Cerebellar nuclear complex (tissue), 1 donor: ENCODE measurements at places on chromosomes 4 and X.

DNA sequence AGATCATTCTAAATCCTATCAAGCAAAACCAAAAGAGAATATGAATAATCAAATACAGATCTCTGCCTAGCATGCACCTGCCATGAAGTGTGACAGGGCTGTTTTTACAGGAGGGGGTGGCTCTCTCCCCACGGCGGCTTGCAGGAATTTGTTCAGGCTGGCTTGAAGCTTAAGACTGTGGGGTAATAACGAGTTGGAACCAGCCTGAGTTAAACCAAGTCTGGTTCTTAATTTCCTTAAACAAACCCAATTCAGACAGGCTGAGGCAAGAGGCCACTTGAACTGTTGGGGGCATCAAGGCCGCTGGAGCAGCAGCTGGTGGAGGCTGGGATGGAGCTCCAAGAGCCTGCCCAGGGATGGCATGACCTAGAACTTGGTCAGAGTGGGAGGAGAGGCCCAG lies 45.1 kb upstream of the LGI2 start:
- DNase-seq = no peak

DNA sequence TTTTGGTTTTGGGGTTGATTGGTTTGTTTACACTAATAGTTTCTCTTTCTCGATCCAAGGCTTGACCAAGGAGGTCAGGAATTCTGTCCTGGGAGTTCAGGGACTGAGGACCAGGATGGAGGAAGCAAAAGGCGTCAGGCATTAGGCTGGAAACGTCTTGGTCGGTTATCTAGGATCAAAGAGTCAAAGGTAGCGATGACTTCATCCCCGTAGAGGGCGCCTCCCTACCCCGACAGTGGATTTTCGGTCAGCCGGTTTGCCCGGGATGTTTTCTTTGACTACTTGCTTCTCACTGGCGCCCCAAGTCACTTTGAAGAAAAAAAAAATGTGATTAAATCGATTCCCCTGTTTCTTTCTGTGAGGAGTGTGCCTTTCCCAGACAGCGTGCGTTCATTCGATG lies 980 bp upstream of the FHDC1 start:
- no peak for DNase-seq

DNA sequence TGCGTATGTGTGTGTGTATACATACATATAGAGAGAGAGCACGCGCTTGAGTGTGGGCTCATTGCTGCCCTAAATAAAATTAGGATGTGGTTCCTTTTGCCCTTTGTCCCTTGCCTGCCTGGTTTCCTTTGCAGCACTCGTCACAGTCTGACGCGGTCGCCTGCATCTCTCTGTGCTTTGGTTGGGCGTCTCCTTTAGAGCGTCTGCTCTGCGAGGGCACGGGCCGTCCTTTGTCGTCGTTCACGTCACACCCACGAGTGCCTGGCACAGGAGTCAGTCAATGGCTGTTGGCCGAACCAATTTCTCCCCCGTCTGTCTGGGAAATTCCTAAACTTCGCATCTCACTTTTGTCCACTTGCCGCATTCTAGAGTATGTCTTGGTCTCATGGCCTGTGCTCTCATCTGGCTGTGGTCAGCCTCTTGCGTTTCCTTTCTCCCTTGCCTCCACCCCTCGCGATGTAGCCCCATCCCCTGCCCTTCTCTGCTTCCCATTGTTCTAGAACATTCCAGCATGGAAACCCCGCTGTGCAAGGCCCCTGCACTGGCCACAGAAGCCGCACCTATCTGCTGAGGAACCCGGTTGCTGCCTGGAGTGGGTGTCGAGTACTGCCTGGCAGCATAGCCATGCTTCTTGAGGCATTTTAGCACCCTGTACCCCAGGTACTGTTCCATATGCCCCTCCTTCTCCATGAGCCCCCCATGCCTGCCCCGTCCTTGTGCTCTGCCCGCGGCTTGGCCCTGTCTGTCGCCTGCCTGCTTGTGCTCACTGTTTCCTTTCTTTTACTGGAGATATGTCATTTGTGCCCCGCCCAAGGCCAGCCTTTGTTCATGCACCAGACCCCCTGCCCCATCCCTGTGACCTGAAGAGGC lies 8.0 kb downstream of the MAEA start:
- no peak for DNase-seq

GRCh38 chr4:165692082-165692481 lies 181.0 kb upstream of the TLL1 start:
- DNase-seq = no peak

- DNase-seq = no peak
Measured at GRCh38 chr4:23114538-23114937, 421.8 kb downstream of the GBA3 start.

DNA sequence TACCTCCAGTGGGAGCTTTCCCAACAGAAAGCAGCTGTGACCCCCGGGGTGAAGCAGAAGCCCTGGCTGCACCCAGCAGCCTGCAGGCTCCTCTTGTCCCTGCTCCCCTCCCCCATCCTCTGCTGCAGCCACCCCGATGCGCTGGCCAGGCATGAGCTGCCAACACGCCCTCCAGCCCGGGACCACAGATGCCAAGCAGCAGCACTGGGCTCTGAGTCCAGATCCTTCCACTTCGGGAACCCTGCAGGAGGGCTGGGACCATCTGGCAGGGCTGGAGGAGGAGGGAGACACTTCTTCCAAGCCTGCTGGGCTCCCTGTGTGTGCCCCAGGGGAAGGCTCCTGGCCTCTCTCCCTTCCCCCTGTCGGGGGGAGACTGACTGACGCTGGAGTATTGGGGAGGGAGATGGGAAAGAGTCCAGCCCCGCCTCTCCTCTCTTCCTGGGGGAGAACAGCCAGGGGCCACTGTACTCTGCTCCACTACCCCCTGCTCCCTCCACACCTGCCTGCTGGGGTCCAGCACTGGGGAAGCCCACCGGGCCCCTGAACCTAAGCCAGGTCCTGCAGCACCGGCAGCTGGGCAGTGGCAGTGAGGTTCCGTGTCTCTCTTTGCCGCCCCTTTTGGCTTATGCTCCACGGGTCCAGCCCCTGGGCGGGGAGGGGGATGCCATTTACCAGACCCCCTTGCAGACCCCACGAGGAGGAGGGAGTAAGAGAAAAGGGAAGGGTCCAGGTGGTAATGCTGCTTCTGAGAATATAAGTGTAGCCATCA lies 55.7 kb downstream of the PPP2R2C start:
- peak; percentile 49 for DNase-seq

DNA sequence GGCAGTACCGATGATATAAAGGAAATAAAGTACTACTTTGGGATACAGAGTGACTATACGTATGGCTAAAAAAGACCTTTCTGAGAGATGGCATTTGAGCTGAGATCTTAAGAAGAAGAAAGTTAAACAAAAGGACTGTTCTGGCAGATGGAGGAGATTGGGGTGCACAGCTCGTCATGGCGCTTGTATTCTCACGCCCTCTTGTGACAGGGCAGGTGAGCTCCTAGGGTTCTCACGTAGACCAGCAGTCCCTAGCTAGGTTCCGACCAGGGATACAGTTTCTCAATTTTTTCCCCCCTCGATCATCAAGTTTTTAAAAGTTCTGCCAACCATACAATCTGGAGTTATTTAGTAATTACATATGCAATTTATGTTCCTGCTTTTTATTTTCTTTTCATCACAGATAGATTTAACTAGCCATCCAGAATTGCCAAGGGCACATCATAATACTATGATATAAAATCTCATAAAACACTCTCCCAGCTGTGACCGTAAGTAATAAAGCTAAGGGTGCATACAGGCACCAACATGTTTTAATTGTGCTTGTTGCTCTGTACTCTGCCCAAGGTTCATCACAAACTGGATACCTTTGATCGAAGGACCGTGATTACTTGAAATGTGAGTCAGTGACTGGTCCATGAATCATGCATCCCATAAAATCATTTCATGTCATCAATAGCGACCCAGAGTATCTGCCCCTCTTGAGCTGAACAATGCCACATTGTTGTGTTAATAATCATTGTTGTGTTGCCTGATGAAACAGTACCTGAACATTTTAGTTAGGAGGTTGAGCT lies 69.4 kb upstream of the ZNF518B start:
- DNase-seq = no peak

- no peak for DNase-seq
Measured at GRCh38 chr4:71711044-71711984, 72.6 kb downstream of the GC start.

DNA sequence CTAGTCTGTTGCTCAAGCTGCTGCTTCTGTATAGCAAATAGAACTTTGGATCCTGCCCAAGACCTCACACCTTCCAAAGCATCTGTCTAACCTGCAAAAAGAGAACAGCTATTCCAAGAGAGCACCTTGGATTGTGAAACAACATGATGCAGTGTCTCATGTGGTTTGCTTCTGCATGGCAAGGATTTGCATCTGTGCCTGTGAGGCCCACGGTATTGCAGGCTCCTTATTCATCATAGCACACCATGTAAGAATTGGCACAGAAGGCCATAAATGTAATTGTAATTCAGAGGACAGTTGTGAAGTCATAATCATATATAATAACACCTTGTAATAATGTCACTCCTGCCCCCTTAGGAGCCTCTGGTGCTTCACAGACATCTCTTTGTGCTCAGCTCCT lies 147.1 kb downstream of the ZNF674 start:
- no peak for DNase-seq

DNA sequence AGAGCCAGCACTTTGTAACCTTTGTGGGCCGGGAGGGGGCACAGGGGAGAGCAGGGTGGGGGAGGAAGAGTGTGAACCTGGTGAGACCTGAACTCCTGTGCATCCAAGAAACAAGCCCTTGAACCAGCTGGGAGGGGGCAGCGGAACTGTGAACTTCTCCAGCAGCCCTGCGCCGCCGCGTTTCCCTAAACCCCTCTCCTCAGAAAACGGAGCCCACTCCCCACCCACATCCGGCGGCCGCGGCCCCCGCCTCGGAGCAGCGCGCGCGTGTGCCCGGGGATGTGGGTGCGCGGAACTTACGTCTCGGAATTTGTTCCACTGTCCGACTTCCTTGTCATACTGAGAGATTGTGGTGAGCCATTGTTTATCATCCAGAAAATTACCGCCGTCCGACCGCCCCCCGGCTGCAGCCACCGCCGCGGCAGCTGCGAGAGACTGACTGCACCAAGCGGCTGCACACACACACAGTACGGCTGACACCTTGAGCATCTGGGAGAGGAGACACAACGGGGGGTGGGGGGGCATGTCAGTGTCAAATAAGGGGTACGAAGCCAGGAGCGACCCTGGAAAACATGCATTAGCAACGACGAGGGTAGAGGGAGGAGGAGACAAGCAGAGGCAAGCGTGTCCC lies 494 bp downstream of the SPOCK3 start:
- no peak for DNase-seq

GRCh38 chr4:184099535-184099966 lies 118.1 kb downstream of the ENPP6 start:
- no peak for DNase-seq

DNA sequence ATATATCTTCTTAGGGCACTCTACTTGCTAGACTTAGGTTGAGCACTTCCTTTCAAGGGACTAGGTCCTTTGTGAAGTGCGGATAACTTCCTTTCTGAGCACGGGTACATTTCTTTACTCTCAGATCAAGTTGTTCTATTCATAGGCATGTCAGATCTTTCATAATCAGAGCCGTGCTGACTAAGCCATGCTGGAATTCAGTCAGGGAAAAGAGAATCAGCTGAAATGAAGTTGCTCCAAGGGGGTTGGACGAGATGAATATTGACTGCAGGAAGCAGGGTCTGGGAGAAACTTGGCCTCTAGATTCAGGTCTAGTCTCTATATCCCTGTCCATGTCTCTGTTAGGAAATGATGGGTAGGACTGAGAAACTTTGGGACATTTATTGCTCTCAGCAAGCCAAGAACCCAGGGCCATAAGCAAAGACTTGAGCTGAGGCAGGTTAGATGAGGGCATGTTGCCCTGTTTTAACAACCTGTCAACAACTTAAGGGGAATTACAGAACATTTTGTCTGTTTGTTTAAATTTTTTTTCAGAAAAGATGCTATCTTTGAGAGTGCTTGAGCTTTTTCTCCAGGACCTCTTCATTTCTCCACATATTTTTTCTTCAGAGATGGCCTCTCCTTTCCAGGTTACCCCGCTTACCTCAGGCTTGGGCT lies 28.3 kb downstream of the AREG start:
- no peak for DNase-seq

DNA sequence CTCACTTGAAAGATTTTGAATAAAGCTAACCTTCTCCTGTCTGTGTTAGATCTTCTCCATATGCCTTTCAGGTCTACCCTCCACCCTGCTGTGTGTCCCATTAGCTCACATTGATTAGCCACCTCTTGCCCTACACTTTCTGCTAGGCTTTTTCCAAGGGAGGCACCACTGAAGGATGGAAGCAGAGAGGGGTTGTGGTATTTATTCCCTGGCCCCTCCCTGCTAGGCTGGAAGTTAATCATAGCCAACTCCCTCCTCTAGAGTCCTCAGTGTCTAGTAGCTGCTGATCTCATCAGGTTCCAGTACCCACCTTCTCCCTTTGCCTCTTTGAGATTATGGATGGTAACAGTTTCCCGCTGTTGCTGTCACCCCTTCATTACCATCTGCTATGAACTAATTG lies 8.9 kb upstream of the SMIM43 start:
- DNase-seq = no peak
